Naive thymus-derived CD4-positive, alpha-beta T cell (primary cell): ENCODE measurements at places on chromosomes 1 and 21. TPM values are rescaled to one million over a fixed set of nuclear protein-coding genes. Genes with fewer than 3 reads are reported as not detected.

DNA sequence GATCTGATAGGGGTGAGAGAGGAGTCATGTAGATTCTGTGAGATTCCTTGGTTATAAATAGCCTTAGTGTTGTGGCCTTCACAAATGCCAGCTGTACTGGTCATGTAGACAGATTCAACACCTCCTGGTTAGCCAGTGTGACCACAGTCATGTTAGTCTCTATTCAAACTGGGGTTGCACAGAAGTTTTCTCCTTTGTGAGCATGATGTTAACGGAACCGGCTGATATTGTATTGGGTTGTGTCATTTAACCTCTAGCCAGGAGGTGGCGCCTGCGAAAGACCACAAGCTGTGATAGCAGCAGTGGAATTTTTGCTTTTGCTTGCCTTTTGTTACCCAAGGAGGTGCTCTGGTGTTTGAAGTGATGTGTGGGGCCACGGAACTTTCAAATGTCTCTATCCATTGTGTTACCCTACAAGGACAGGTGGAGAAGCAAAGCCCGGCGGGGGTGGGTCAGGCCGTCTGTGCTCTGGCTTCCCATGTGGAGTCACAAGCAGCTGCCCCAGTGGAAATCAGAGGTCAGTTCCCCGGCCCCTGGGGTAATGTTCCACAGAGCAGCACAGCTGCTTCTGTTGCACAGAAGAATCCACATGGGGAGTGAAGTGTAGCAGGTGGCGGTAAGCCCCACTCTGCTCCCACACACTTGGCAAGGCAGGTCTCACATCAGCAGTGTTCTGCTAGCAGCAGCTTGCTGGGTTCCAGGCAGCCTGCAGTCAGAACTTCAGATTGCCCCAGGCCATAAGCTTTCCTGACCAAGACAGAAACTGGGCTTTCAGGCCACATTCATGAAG lies 112.6 kb downstream of the ADAMTS1 start:
- DNase-seq = no peak
- no peak overlapping the region for H3K4me3 ChIP-seq
- no peaks in the 10 kb centered on the region for H3K36me3 ChIP-seq
- H3K27me3 ChIP-seq = no peaks in the 10 kb centered on the region
- no peaks in the 10 kb centered on the region for H3K4me1 ChIP-seq

- H3K4me3 ChIP-seq = no peak overlapping the region
- H3K36me3 ChIP-seq = no peaks in the 10 kb centered on the region
- no peak for DNase-seq
- H3K27ac ChIP-seq = no peak overlapping the region
- H3K27me3 ChIP-seq = no peaks in the 10 kb centered on the region
Observed at GRCh38 chr1:30638086-30638485, 85.3 kb downstream of the MATN1 start.

GRCh38 chr1:179061360-179062282 lies 20.2 kb upstream of the TOR3A start:
- no peaks in the 10 kb centered on the region for H3K27me3 ChIP-seq
- no peak overlapping the region for H3K27ac ChIP-seq
- no peaks in the 10 kb centered on the region for H3K36me3 ChIP-seq
- no peak for DNase-seq
- no peaks in the 10 kb centered on the region for H3K4me1 ChIP-seq
- no peak overlapping the region for H3K4me3 ChIP-seq

DNA sequence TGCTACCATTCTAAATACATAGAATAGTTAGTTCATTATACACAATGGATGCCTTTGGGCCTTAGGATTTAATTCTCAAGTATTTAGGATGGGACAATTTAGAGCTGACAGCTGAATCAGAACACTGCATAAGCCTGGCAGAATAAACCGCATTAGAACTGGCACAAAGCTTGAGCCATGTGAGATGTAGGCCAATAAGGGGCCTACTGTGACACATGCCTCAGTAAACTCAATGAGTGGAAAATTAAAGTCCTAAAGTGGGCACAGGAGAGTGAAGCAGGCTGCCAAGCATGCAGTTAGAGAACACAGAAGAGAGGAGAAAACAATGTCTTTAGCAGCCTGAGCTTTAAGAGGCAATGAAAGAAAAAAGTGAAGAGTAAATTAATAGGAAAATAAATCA lies 24.3 kb downstream of the SCYL3 start:
- no peak for DNase-seq
- H3K4me3 ChIP-seq = no peak overlapping the region
- no peak overlapping the region for H3K27ac ChIP-seq
- H3K4me1 ChIP-seq = no peaks in the 10 kb centered on the region
- peaks cover 88% of the 10 kb centered on the region for H3K36me3 ChIP-seq

- no peak for DNase-seq
- no peaks in the 10 kb centered on the region for H3K27me3 ChIP-seq
- H3K36me3 ChIP-seq = no peaks in the 10 kb centered on the region
- no peak overlapping the region for H3K27ac ChIP-seq
- H3K4me1 ChIP-seq = no peaks in the 10 kb centered on the region
Observed at GRCh38 chr21:14857529-14857928, 207.3 kb downstream of the NRIP1 start.

Gene PAQR6
- total RNA-seq = 4.9 and 6.2 TPM in 2 replicates

Gene FMN2
- not detected in 2 replicates for total RNA-seq

Gene PLA2G2C
- total RNA-seq = not detected
